ENCODE measurements at places on chromosomes 5 and 9. TPM values are rescaled to one million over a fixed set of nuclear protein-coding genes. Genes with fewer than 3 reads are reported as not detected.

The FBXL7 gene
- not detected for total RNA-seq

DNA sequence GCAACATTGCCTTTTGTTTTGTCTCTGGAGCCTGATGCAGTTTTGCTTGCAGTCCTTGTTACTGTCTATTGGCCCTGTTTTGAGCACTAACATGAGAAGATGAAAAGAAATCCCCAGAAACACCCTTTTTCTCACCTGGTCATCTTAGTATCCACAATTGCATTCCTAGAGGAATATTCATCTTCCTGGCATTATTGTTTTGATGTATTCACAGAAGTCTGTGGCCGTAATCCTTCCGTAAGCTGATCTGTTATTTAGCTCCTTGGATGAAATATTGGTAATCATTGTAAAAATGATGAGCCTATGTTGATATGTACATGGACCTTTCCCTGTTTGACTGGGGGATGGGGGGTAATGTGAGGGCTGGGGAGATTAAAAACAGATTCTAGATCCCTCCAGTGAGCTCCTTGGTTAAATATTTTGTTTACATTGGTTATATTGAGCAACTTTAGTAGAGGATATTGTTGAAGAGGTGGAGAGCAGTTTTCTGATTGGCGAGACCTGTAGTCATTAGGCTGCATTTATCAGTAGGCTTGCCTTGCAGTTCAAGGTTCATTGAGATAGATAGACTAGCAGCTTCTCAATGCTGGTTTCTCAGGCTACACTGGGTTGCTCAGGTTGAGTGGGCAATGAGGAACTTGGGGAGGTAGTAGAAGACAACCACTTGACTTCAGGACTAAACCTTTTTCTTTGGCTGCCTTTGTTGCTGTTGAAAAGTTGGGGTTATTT, 117.5 kb downstream of the MACIR start:
- DNase-seq = no peak

The C8G gene
- total RNA-seq = 1.2 TPM

The ROPN1L gene
- total RNA-seq = 0.18 TPM

- DNase-seq = no peak
These were observed 8.9 kb downstream of the NR2F1-AS1 start for GRCh38 chr5:93572101-93572607.

- DNase-seq = no peak
These were observed 88.3 kb downstream of the MAP1B start for GRCh38 chr5:72195581-72195980.

DNA sequence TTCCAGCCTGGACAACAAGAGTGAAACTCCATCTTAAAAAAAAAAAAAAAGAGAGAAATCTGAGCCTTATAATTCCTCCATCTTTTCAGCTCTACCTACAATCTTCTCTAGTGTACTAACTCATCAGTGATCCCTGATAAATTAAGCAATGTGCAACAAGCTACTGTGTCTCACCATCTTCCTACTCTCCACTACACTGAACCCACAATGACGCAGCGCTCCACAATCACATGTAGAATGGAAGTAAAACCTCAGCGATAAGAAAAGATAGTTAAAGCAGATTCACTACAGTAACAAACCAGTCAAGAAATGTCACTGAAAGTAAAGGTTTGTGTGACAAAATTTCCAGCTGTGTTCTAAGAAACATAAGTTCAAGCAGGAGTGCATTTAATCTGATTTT, 13.5 kb downstream of the ABCA1 start:
- no peak for DNase-seq

DNA sequence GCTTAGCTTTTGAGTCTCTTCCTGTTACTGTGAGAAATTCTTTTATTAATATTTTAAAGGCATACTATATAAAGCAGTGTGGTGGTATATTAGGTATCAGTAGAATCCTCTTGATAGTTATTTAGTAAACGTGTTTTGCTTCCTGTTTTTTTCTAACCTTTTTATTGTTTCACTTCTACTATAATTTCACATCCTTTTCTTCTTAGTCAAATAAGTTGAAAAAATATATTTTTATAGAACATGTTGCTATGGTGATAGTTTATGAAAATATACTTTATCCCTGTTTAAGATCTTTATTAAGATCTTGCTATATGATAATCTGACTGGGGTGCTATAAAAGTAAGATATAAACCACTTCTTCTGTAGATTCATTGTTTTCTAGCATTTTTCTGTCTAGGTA, 2.1 kb downstream of the POLK start:
- DNase-seq = no peak

DNA sequence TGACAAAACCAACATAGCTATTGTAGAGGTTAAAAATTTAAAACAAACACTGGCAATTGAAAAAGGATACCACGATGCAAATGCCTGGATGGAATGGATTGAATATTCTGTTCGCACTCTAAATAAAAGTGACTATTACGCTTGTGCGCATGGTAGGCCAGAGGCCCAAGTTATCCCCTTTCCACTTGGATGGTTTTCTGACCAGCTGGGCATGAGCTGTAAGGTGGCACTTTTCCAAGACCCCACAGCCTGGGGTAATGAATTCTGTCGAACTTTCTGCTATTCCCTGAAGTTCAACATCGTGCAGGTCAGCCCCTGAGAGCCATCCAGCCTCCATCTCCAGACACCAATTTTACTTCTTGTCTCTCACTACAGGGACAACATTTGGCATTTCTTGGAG, 5.4 kb upstream of the RNF180 start:
- DNase-seq = no peak

All from activated T-cell treated with anti-CD3 and anti-CD28 coated beads, Interleukin-2, amount 50 U/mL, for 4 hours (primary cell).